Renal cortical epithelial cell (primary cell): ENCODE measurements at places on chromosomes 6 and 20. TPM values are rescaled to one million over a fixed set of nuclear protein-coding genes. Genes with fewer than 3 reads are reported as not detected.
A peak's percentile ranks its signal among the peaks of the same experiment; 100 is the strongest.

DNA sequence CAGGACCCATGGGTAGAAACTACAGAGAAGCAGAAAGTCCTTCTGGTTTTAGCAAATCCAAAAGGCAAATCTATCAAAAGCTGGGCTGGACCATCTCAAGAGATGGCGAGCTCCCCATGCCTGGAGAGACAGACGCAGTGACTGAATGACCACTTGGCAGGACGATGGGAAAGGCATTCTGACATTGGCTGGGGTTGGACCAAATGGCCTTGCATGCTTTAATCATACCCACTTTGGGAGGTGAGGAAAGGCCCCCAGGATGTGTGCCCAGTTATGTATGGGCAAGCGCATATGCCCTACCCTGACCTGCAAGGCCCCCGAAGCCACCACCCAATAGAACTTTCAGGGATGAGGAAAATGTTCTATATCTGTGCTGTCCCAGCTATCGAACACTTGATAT lies 45.1 kb downstream of the JPH2 start:
- no peak for DNase-seq

- no peak for DNase-seq
Measured at GRCh38 chr20:43800186-43800585, 73.4 kb upstream of the GTSF1L start.

- no peak for DNase-seq
Measured at GRCh38 chr6:148836751-148837150, 89.9 kb downstream of the UST start.

DNA sequence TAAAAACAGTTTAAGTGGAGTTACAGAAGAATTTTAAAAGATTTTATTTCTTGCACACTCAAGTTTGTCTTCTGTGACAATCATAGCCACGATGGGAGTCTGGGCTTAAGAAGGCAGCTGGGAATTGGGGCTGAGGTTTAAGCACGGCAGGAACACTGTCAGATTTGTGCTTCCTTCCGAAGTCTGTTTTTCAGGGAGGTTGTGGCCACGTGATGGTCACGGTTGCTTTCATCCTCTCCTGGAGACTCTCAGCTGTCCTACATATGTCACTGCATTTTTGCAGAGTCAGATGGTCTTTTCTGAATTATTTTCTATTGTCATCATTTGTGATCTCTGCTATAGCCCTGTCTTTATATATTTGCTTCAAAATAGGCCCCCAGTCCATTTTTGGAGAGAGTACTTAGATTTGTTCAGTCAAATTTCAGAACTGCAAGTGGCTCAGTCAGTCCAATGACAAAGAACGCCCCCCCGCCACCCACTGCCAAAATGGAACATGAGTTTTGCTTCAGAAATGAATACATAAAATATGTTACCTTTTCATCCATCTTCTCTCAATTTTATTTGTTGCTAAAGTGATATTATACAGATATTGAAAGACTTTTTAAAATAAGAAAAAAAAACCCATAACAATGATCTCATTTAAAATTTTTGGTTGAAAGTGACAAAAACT lies 111.8 kb upstream of the ZFP64 start:
- DNase-seq: no peak

DNA sequence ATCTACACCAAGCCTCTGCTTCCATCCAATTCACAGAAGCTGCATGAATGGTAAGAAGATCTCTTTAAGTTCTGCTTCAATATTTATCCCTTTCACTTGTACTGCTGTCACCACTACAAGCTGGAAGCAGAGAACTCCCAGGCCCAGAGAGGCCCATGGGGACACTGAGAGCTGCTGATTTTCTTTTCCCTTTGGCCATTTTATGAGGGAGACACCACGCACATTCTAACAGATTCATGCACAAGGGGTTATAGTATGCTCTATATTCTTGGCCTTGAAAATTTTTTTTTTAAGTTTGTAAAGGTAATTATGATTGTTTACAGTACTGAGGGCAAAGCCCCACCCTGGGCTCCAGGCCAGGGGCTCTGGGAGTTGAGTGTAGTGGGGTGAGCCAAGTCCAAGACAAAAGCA lies 88.4 kb downstream of the MYB start:
- DNase-seq: no peak

Gene TNXB
- 0.75 TPM in 1 of 2 replicates, not detected in the other for total RNA-seq

Gene VSX1
- not detected in 2 replicates for total RNA-seq

- DNase-seq: no peak
Measured at GRCh38 chr6:41515995-41516394, 30.2 kb upstream of the FOXP4 start.

- DNase-seq: no peak
Measured at GRCh38 chr6:170022827-170023619, 267.9 kb downstream of the DLL1 start.

DNA sequence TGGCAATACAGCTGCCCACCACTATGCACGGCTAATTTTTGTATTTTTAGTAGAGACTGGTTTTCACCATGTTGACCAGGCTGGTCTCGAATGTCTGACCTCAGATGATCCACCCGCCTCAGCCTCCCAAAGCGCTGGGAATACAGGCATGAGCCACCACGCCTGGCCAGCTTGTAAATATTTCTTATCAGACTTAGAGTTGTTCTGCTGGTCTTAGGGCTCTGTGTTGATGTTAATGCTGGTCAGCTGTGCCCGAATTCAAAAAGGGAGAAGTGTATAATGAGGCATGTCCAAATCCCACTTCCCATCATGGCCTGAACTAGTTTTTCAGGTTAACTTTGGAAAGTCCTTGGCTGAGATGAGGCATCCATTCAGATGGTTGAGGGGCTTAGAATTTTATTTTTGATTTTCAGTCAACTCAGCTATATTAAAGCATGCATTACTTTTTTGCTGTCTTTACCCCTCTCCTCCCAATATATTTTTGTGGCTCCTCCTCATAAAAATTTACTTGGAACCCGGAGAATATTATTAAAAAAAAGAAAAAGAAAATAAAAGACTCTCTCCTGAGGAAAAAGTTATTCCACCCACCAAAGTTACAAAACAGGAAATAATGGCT lies 47.7 kb downstream of the ADAT2 start:
- no peak for DNase-seq

- no peak for DNase-seq
Measured at GRCh38 chr6:143966312-143966711, 41.7 kb downstream of the PLAGL1 start.

GRCh38 chr6:31042806-31043205 lies 32.5 kb downstream of the MUC22 start:
- DNase-seq: peak; percentile 45

GRCh38 chr6:163786995-163787671 lies 372.6 kb downstream of the QKI start:
- DNase-seq: no peak

- DNase-seq: no peak
Measured at GRCh38 chr6:148293181-148293995, 49.2 kb upstream of the SASH1 start.
